Stimulated activated naive CD4-positive, alpha-beta T cell treated with Interleukin-2 at 50 U/mL for 16 hours (primary cell): ENCODE measurements at places on chromosomes 4 and X.

- no peak for DNase-seq
These were observed 65.3 kb upstream of the CCSER1 start for GRCh38 chr4:90061881-90062280.

- no peak for DNase-seq
These were observed 129.4 kb upstream of the ARSJ start for GRCh38 chr4:114108869-114109268.

DNA sequence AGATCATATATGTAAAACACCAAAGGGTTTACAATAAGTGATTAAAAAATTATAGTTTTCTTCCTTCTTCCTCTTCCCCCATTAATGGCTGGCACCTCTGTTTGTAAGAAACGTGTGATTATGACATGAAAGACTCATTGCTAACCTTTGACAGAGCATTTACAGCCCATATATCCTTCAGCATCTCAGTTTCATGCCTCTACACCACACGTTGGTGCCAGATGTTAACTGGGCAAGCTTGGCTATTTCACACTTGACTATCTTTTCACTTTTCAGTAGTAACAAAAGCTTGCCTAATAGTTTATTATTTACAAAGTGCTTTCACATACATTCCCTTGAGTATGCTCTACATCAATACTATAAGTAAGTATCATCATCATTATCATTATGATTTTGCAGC lies 65.3 kb upstream of the C1QTNF7 start:
- no peak for DNase-seq

GRCh38 chr4:54473077-54473545 lies 184.6 kb upstream of the KIT start:
- DNase-seq: no peak

DNA sequence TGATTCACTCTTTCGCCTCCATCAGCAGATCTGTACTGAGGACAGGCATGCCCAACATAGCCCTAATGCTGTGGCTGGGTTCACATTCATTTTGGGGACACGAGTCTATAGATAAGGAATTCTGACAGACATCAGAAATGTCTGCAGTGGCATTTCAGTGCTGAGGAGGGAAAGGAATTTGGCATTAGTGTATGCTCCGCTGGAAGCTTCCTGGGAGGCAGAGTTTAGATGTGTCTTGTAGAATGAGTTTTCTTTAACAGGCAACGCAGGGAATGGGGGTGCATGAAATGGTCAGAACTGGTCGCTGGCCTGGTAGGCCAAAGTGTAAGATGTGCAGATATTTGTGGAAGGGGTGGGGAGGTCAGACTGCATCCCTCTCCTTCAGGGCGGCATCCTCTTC lies 43.5 kb upstream of the ZNF518B start:
- DNase-seq: no peak

GRCh38 chr4:1459081-1459721 lies 53.0 kb upstream of the NKX1-1 start:
- no peak for DNase-seq

GRCh38 chr4:153342751-153343552 lies 1.5 kb upstream of the MND1 start:
- no peak for DNase-seq

- DNase-seq: no peak
These were observed 424.5 kb upstream of the FAM47C start for GRCh38 chrX:36583674-36584073.

GRCh38 chrX:8273451-8273895 lies 102.4 kb upstream of the VCX2 start:
- DNase-seq: no peak

- DNase-seq: no peak
These were observed 36.3 kb downstream of the SOD3 start for GRCh38 chr4:24831637-24832036.

- no peak for DNase-seq
These were observed 110.7 kb downstream of the ARAP2 start for GRCh38 chr4:36133658-36134057.

DNA sequence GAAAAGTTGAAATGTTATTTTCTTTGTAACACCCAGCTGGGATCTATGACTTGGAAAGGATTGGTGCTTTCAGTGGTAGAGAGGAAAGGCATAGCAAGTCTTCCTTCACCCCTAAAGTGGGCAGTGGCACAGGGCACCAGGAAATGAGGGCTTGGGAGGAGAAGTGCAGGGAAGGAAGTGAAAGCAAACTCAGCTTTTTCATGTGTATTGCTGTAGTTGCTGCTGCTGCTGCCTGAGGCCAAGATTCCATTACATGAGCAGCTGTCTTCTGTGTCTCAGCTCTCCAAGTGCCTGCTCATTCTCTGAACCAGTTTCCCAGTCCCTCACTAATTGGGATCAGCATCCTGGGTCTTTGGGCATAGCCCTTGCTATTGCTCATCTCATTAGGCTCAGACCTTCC lies 2.6 kb downstream of the HCCS start:
- DNase-seq: no peak

DNA sequence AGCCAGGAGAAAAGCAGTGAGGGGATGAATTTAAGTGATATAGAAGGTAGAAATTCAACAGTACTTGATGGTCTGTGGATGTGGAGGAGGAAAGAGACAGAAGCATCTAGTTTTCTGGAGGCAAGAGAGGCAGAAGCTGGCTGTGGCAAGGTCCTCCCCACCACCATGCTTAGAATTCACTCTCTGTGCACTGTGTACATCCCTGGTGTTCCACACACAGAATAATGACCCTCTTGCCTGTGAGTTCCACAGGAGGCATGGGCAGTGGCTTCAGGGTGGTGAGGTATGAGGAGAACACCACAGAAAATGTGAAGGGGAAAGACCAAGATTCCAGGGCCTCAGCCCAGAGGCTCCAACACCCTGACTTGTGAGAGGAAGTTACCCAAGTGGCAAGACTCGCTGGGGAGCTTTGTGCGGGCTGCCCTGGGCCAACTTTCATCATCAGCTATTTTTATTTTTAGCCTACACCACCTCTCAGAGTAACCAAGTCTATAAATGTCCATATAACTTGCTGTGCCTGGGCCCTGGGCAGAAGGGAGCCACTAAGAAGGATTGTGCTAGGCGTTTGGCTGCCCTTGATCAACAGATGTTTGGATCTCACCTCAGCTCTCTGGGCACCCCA lies 7.8 kb upstream of the INTS6L start:
- DNase-seq: no peak

DNA sequence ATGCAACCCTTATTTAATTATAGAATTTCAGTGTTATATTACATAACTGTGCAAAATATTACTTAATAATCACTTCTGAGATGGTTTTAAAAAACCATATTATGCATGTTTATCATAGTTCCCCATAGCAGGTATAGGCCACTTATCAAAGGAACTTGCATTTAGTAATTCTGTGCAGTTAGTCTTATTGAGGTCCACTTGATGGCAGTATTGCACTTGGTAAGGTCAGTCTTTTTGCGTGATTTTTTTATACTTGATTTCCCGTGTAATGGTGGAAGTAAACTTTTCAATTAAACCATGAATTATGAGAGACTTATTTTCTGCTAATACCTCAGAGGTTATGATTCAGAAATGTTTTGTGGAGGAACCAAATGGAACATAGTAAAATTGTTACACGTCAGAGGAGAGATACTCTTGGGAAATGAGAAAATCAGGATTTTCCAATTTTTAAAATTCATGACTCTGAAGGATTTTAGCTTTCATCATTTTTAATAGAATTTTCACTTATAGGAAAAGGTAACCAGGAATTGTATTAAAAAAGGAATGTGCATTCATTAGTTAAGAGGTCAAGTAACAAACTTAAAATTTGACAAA lies 230.0 kb downstream of the CCSER1 start:
- no peak for DNase-seq

DNA sequence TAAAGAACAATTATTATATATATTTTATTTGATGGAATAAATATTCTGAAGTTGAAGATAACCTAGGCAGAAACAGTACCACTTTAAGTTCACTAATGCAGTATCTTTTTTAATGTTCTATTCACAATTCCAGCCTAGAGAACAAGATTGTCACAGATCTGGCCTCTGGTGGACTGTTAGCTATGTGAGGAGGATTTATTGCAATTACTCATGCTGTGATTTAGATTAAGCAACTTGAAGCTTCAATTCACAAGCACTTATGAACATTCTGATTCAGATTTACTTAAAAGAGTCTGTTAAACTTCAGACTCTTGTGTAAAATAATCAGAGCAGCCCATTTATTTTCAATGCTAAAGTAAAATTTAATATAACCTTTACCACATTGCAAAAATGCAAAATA lies 1489.8 kb downstream of the STIM2 start:
- no peak for DNase-seq

DNA sequence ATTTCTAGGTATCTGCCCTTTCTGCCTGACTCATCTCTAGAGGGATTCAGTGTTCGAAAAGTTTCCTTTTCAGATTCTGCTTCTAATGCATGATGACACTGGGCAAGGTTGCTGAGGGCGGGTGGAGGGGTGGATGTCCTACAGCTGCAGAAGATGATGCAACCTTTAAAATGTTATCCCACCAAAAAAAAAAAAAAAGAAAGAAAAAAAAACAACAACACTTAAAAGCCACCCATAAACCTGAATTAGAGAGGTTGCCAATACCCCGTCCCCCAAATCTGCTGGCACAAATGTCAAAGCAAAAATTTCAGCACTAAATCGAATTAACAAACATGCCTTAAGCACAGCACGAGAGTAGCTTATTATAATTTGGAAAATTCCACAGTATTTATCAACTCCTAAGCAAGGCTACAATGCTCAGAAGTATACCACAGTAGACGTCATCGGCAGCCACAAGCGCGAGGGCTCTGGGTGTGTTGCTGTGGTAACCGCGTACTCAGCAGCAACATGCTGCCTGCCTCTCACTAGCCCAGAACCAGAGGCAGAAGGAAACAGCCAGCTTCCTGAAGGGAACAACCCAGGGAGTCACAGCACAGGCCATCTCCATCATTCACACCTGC lies 167.5 kb upstream of the MAP3K15 start:
- DNase-seq: peak; percentile 68

DNA sequence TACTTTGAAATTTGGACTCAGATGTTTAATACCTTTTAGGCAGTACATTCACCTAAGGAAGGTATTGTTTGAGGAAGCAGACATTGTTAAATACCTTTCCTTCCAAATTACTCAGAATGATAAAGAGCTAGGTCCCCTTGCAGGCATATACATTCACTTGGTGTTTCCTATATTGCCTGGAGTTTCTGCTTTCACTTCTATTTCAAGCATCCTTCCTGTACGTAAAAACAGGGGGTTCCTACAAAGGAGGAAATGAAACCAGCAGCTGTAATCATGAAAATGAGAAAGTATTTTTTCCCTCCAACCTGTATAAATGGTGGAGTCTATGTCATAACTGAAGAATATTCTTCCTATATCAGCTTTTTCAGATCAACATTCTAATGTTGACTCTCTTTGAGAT lies 90.4 kb upstream of the RASGEF1B start:
- DNase-seq: no peak

DNA sequence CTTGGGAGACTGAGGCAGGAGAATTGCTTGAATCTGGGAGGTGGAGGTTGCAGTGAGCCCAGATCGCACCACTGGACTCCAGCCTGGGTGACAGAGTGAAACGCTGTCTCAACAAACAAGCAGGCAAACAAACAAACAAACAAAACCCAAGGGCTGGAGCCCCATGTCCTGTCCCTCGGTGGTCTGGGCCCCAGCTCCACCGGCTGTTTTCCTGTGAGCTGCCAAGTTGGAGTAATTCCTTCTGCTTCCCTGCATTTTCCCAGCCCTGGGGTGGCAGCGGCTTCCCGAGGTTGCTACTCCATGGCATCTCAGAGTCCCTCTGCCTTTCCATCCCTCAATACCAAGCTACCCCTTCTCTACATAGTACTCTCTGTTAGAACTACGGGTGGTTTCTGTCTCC lies 43.2 kb downstream of the RGS12 start:
- no peak for DNase-seq

GRCh38 chrX:46649421-46650260 lies 76.1 kb downstream of the CHST7 start:
- DNase-seq: no peak
